ENCODE measurements at places on chromosomes 3 and 15.

- DNase-seq = peak; percentile 43
These were observed 95.4 kb downstream of the PLOD2 start for GRCh38 chr3:146065573-146066006.

- DNase-seq = no peak
These were observed 15.9 kb downstream of the HPS3 start for GRCh38 chr3:149145356-149145755.

DNA sequence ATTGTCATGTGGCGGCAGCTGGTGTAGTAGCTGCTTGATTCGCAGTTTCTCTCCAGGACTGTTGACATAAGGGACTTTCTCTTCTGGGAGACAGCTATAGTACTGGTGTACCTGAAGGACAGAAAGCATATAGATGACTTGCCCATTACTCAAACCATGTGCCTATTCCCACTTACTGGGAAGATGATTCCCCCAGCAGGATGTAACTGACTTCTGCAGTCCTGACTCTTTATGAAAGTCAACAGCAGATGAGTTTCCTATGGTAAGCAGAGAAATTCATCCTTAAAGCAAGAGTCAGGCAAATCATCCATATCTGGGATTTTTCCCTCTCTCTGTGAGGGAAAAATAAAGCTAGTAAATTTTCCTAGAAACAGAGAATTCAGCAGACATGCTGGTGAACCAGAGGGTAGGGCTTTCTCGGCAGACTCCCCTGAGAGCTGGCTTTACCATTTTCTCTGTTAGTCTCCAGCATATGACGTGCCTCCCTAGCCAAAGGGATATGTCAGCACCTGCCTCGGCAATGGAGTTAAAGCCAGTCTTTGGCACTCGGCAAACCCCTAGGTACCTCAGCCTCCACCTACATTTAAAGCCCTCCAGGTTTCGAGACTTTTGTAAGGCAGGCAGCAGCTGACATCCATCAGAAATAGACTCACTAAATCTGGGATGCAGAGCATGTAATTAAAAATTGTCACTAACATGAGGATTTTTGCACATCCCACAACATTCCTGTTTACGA, 62.1 kb downstream of the PRICKLE2 start:
- no peak for DNase-seq

GRCh38 chr15:35003928-35004327, 15.8 kb upstream of the ZNF770 start:
- DNase-seq = no peak

- DNase-seq = no peak
These were observed 32.5 kb downstream of the BHLHE40 start for GRCh38 chr3:5011555-5012256.

DNA sequence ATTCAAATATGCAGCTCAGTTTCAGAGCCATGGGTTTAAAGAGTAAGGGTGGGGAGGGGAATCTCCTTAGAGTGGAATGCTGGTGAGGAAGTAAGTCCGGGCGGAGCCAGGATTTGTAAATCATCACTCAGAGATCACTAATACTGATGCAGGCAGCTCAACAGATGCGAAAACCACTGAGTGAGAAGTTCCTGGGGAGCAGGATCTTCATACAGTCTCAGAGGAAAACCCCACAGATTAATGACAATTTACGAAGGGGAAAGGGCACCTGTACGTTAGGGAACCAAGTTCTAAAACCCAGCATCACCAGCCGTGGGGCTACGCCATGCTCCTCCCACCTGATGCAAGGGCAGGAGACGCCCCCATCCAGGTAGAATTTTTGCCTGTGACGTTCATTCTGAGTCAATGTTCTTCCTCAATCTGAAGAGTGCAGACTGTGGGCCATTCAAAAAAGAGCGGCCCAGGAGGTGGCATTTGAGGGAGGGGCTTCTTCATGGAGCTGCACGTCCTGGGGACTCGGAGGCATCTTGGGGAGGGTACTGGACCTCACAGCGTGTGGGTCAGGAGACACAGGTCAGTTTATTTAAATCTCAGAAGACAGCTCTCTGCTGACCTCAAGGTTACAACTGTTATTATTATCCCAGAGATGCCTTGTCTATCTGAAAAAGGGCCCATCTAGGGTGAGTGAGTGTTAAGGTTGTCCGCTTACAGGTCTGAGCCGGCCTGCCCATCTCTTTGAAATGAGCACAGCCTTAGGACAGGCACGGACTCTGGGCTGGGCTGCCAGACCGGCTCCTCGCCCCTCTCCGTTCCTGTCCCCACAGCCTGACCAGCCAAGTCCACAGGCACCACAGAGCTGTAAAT, 228.0 kb downstream of the XXYLT1 start:
- no peak for DNase-seq

GRCh38 chr3:15553749-15554148, 32.2 kb upstream of the COLQ start:
- DNase-seq = no peak

- DNase-seq = no peak
These were observed 90.5 kb downstream of the MRPL46 start for GRCh38 chr15:88376574-88377174.

DNA sequence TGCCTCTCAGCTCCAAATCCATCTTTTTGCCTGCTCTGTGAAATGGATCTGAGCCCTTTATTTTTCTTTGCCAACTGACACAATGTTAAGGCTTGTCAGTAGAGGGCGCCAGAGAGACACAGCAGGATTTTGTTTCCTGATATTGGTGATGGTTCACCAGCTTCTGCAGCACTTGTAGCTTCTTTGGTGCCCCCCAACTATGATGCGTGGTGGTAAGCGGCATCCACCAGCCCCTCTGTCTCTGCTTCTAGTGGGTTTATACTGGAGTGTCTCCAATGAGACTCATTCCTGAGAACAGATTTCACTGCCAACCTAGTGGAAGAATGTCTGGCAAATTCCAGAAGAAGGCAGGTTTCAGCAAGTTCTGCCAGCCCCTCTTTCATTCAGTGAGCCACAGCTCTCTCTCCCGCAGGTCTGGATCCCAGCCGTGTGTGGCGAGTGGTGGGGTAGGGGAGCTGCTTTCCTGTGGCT, 471.9 kb upstream of the FRG2C start:
- DNase-seq = peak; percentile 2

GRCh38 chr3:53777468-53777867, 68.8 kb downstream of the CHDH start:
- DNase-seq = no peak

DNA sequence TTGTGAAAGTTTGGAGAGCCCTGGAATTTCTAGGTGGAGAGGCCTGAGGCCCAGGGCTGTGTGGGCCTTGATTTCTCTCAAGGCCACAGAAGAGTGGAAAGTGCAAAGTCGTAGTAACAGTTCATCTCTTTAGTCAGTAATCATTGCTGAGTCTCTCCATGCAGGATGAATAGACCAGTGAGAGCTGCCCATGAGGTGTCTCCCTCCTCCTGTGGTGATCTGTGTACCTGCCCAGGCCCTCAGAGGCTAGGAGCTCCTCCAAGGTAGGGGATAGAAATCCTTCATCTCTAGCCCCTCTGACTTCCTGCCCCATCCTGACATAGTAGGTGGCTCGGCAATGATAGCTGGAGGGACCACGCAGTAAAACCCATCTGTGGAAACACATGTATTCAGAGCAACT, 6.8 kb upstream of the IDH3A start:
- DNase-seq = no peak

DNA sequence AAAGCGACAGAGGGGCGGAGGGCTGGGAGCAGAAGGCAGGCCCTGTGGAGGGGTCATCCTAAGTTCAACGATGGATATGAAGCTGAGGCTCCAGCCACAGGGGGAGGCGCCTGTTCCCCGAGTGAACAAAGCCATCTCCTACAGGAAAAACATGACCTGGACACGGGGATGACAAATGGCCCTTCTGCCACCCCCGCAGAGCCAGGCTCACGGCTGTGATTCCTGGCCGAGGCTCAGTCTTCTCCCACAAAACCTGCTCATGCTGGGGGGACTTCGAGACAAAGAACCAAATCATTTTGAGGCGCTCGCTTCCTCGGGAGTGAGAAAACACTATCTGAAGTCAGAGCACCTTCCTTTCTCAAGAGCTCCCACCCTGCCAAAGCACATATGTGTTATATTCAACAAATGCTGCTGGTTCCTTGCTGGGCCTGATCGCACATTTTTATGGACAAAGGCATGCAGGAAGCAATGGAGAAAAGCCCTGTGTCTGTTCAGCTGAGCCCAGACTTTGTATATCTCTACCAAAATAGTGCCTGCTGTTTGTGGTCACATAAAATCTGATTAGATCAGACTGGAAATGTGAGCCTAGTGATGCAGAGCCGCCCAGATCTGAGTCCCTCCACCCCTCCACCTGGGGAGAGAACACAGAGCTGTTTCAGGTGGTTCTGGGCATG, 5.6 kb downstream of the RBP1 start:
- DNase-seq = no peak

- no peak for DNase-seq
These were observed 117.9 kb downstream of the CORO2B start for GRCh38 chr15:68696414-68697363.

DNA sequence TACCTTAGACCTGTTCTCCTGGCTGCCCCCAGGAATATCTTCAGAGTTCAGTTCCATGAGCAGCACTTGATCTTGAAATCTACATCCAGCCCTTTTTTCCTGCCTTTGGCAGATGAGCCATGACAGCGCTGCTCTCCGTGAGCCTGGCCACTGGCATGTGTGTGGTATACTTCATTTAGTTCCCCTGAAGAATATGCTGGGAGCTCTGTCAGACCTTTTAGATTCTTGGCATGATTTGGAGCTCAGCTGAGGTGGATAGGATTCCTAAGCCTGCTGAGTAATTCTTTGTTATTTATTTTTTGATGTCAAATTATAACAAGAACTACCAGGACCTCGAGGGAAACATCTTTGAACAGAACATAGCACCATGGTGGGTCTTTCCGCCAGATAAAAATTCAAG, 121.7 kb downstream of the EDEM1 start:
- no peak for DNase-seq

DNA sequence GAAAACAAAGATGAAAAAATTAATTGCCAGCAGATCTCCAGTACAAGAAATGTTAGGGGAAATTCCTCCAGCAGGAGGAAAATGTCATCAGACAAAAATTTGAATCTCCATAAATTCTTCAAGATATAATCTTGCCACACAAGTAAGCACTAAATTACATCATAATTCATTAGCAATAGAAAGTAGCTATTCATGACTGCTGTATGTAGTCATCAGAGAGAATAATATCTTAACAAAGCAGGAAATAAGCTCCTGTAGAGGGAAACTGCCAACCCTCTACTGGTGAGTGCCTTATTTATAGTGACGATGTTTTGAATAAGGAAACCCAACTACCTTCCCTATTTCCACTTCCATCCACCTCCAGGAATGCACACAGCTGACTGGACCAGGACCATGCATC, 15.8 kb upstream of the SLC27A2 start:
- DNase-seq = no peak

DNA sequence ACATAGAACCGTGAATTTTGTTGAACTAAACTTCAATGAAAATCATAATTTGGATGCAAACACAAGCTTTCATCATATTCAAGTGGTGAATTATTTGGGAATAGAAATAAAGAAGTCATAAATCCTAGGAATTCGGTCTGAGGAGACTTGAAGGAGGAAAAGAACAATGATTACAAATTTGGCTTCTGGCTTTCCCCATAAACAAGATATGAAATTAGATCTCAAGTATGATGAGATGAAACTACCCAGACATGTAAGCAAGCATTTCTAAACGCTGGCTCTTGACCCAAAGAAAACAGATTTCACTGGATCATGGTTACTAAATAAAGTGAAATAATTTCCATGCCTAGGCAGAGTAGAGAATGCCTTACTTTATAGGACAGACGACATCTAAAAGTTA, 146.9 kb upstream of the LRTM1 start:
- DNase-seq = no peak

- no peak for DNase-seq
These were observed 580 bp upstream of the FXR1 start for GRCh38 chr3:180911876-180912303.

GRCh38 chr3:31754575-31755278, 222.0 kb downstream of the STT3B start:
- no peak for DNase-seq

DNA sequence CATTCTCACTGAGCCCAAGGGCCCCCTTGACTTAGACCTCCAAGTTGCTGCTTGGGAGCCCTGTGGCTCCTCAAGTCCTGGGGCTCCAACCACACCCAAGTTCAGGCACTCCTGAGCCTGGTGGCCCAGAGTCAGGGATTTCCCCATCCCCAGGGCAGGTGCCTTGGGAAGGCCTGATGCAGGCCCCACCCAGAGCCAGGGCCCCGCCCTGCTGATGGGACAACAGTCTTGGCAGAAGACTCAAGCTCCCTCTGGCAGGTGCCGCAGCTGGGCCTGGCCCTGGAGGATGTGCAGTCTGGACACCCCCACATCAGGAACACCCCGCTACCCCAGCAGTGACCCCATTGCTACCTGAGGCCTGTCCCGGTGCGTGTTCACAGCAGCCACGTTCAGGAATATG, 17.7 kb upstream of the SHISA5 start:
- no peak for DNase-seq

GRCh38 chr15:50377867-50378751, 23.1 kb upstream of the GABPB1 start:
- DNase-seq = no peak

DNA sequence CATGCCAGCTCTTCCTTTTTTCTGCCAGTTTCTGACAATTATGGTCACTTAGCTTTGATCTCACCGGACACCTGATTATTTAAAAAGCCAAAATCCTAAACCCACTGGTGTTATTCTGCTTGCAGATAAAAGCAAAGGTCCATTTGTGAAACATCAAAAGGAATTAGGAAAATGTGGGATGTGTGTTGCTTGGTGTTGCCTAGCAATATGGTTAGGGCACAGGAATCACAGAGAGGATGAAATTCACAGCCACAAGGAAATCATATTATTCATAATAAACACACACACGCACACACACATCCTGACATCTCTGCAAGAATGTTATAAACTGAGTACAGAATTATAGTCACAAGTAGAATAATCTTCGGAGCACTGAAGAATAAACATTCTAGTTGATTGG, 89.3 kb upstream of the BHLHE40 start:
- no peak for DNase-seq

DNA sequence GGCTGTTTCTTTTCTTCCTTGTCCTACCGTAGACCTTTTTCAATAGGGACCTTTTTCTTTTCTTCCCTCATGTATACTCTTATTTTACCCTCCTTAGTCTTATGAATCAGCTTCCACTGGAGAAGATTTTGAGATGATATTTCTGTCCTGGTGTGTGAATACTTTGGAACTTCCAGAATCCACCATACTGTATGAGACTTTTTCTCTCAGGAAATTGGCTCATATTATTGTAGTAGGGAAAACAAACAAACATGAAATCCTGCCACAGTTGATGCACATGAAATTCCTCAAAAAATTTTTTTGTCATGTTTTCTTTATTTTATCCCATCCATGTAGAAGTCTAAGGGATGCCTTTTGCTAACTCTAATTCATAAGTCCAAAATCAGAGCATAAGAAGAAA, 289.3 kb upstream of the PLSCR5 start:
- no peak for DNase-seq

DNA sequence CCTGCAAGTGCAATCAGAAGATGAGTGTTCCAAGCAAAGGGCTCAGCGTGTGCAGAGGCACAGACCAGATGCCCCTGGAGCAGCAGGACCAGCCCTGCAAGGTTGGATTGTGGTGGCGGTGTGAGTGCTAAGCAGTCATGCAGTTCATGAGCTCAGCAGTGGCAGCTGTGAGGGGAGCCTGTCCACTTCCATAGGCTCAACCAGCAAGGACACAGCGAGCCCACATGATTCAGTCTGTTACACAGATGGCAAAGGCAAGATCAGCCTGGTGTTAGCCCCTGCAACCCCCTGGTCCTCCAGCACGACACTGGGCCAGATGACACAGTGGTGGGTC, 95.9 kb upstream of the PRR23E start:
- no peak for DNase-seq
